Hair follicular keratinocyte (primary cell): ENCODE measurements at places on chromosomes 3 and 15. TPM values are rescaled to one million over a fixed set of nuclear protein-coding genes. Genes with fewer than 3 reads are reported as not detected.

Gene LRTM1
- not detected in 2 replicates for total RNA-seq

Gene KLHL40
- not detected in 2 replicates for total RNA-seq

Gene RRP9
- total RNA-seq = 29.8 and 47.9 TPM in 2 replicates

Gene ADAMTS7
- 0.76 and 1.0 TPM in 2 replicates for total RNA-seq

Gene SLCO2A1
- total RNA-seq = under 0.01 TPM in 2 replicates

Gene TICRR
- total RNA-seq = 3.9 and 8.9 TPM in 2 replicates

Gene AMT
- 1.9 TPM in 2 replicates for total RNA-seq
